ENCODE measurements at places on chromosomes 4 and X.

GRCh38 chr4:37535872-37536271 is 150.3 kb downstream of the RELL1 start:
- no peak for DNase-seq

DNA sequence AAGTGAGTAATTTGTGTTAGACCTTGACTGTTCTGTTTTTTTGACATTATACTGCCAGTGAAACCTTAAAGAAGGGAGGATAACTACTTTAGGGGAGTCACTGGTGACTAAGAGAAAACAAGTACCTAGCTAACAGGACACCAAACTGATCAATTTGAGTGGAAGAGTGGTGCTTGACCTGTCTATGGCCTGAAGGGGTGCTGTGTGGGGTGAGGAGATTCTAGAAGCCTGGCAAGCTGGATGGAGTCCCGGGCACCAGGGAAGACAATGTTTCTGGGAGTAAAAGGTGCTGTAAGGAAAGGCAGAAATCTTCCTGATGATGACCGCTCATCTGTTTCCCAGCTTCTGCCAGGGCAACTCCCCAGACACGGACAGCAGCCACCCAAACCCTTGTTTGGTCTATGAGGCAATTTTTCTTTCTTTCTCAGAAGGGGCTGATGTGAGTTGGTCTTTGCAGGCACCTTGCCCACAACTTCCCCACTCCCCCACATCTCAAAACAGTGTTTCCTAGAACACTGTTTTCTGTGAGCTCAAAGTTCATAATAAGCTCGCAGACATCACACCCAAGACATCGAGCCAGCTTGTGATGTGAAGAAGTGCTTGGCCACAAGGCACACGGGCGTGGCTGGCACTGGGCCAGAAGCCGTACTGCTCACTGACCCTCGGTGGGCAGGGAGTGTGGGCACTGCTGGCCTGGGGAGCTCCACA is 4.6 kb downstream of the TXK start:
- DNase-seq, result no peak

- no peak for DNase-seq
These were observed 65.6 kb upstream of the BLTP1 start for GRCh38 chr4:122086338-122087065.

DNA sequence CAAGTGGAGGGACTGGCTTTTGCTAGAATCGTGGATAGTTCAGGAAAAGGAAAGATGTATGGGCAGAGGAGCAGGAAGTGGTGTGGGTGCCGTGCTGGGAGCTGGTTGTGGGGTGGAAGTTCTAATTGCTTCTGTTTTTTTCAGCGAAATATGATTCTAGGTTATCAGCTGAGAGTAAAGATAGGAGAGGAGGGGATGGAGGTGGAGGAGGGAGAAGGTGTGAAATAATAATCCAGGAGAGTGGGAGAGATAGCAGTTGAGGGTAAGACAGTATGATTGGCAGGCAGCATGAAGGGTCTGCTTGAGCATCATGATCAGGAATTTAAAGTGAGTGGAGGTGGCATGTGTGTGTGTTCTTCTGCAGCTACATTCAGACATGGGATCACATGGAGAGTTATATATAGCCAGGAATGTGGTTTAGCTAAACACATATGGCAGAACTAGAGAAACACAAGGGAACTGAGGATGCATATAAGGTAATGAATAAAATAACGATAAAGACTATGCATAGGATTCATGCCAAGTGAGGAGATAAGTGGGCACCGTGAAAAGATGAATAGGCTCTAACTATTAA is 133.7 kb downstream of the ANK2 start:
- no peak for DNase-seq

GRCh38 chr4:148800940-148801339 is 358.7 kb upstream of the NR3C2 start:
- DNase-seq, result no peak

DNA sequence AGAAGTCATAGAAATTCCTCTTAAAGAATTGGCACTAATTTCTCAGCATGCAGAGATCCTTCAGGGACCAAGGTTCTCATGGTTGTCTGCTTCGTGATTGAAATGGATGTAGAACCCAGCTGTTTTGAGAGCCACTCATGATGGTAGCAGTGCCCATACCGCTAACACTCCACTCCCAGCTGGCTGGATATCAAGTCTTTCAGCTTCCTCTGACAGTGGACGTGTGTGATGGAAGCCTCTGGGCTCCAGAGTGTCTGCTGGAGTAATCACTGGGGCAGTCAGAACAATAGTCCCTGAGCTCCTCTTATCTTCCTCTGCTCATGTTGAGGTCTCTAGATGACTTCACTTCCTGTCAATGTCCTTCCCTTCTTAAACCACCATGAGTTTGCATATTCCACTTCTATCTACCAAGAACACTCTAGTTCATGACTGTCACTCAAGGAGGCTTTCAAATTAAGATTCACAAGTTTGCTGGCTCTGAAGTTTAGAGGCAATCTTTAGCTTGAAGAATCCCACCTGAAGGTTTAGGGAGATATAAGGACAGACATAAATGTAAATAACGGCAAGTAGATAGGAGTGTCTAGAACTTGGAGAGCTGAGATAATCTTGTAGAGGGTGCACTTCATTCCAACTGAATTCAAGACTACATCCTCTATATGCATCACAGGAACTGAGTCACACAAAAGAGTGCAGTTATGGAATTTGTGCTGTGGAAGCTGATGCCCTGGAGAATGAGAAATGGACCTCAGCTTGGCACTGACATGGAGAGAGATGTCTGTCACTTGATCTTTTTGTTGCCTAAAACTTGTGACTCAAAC is 64.5 kb upstream of the WDR1 start:
- DNase-seq, result no peak

- DNase-seq, result no peak
These were observed 534.9 kb upstream of the DIPK2B start for GRCh38 chrX:45735571-45735970.

DNA sequence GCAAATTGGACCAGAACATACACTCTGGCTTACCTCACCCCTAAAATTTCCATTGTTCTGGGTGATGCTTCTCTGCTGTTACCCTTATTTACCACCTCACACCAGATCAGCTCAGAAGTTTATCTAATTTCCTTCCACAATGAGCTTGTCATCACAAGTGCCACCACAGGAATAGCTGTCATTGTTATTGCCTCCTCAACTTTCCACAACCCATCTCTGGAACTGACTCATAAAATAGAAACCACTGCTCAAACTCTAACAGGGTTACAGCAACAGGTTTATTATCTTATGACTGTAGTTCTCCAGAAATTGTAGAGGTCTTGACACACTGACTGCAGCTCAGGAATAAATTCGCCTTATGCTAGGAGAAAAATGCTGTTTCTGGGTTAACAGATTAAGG is 52.7 kb downstream of the ZNF718 start:
- DNase-seq, result no peak

DNA sequence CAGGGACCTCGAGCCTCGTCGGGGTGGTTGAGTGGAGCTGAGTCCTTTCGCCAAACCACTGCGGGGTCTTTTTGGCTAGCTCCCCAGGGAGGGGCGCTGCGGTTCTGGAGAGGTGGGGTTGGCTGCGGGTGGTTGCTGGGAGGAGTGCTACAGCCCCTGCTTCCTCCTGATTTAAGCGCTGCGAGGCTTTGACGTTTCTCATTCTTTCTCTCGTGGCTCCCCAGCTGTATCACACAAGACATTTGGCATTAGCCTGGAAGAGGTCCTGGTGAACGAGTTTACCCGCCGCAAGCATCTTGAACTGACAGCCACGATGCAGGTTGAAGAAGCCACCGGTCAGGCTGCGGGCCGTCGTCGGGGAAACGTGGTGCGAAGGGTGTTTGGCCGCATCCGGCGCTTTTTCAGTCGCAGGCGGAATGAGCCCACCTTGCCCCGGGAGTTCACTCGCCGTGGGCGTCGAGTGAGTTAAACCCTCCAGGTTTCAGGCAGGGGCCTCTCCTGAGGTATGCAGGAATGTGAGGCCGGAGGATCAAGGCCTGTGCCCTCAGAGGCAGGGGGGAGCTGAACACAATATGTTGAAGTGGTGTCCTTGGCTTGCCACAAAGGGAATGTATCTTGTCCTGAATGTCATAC is 25.5 kb downstream of the ARHGAP36 start:
- no peak for DNase-seq

DNA sequence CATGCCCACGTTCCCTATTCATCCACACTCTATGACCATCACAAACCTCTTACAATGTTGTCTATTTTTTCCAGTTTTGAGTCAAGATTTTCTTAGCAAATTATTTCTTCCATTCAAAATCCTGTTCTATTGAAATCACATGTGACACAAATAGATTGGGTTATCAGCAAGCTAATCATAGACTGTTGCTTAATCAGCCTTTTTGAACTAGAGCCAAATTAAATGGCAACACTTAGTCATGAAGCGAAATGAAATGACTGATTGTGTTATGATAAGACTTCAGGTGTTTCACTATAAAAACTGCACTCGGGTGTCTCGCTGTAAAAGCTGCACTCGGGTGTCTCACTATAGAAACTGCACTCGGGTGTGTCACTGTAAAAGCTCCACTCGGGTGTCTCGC is 890.0 kb upstream of the FRG1 start:
- no peak for DNase-seq

GRCh38 chr4:21795091-21795490 is 153.5 kb downstream of the KCNIP4 start:
- no peak for DNase-seq

DNA sequence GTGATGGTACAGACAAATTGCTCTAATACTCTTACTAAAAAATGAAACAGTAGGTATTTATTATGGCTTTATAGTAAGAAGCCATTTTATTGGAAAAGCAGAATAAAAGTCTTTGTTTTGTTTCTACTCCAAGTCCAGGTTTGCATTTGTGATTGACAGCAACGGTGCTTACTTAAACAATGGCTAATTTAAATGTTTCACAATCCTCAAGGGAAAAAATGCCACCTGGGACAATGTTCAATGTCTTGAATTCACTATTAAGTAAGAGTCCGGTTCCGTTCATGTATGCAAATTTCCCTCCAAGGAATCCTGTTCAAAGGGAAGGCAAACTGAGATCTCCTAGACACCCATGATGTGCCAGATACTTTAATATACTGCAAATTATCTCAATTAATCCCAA is 123.6 kb downstream of the RBM47 start:
- DNase-seq, result no peak

- DNase-seq, result no peak
These were observed 781.9 kb upstream of the GALNTL6 start for GRCh38 chr4:171031338-171031737.

GRCh38 chr4:37463033-37463856 is 218.7 kb downstream of the NWD2 start:
- no peak for DNase-seq

DNA sequence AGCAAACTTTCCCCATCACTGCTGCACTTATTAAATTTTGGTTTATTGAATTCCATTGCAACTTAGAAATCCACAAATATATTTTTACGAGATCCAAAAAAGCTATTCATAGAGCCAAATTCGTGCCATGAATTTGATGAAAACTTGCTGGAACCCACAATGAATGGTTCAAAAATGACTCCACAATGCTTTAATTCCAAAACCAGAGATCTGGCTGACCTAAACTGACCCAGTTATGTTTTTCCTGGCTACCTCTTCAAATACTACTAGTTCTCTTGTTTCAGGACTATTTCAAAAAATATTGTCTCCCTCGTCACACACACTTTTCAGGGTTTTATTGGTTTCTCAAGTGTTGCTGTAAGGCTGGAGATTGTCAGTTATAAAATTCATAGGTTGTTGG is 474.8 kb downstream of the PDGFC start:
- no peak for DNase-seq

- DNase-seq, result no peak
These were observed 56.5 kb downstream of the NFKB1 start for GRCh38 chr4:102557636-102558035.

DNA sequence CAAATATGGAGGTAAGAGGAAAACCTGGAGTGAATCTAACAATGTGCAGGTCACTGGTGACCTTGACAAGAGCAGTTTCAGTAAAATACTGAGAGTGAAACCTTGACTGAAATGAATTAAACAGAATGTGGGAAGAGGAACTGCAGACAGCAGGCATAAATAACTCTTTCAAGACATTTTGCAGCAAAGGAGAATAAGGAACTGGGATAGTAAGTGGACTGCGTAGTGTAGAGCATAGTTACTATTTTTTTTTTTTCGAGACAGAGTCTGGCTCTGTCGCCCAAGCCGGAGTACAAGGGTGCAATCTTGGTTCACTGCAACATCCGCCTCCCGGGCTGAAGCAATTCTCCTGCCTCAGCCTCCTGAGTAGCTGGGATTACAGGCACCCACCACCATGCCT is 24.0 kb downstream of the RBMX start:
- DNase-seq, result no peak

DNA sequence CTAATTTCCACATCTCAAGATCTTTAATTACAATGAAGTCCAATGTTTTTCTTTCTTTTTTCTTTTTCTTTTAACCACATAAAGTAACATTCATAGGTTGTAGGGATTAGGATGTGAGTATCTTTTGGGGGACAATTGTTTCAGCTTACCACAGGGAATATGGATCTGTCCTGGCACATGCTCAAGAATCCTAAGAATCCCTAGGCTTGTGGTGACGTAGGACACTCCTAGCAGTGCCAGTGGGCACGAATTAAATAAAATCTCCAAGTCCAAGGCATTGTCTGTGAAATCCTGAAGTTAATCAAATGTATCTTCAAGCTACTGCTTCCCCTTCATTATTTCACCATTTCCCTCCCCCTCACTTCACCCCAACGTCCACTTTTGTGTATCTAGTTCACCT is 2.6 kb upstream of the LAS1L start:
- DNase-seq, result no peak

GRCh38 chrX:131791608-131792355 is 231.3 kb upstream of the STK26 start:
- no peak for DNase-seq

DNA sequence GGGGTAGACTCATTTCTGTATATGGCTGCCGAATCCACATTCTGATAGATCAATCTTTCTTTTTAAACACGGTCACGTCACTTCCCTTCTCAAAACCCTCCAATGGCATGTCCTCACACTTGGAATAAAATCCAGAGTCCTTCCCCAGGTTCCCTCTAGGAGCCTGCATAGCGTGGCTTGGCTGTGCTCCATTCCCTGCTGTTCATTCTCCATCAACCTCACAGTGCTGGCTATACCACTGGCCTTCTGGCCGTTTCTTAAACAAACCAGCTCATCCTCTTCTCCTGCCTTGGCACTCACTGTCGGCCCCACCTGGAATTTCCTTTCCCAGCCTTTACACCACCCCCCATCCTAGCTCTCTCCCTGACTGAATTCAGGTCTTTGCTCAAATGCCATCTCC is 77.1 kb downstream of the RBM47 start:
- DNase-seq, result no peak
